ENCODE measurements at places on chromosomes 5 and 9.

GRCh38 chr9:87233899-87234455 is 263.7 kb upstream of the DAPK1 start:
- DNase-seq: no peak

- no peak for DNase-seq
These were observed 39.1 kb downstream of the POC5 start for GRCh38 chr5:75678155-75678554.

DNA sequence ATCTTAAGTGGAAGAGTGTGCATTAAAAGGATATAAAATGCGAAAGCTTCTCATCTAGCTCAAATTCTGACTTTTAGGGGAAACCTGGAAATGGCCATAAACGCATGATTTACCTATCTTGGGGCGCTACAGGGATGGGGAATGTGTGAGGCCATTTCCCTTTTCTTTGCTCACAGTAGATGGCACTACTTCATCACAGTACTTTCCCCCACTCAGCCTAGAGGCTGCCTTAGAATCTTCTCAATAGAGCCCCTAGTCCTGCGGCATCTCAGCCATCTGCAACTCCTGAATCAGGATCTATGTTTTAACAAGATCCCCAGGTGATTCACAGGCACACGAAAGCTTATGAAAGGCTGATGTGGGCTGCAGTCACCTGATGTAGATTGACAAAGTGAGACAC is 110.8 kb downstream of the LHFPL2 start:
- DNase-seq: no peak

- DNase-seq: no peak
These were observed 134.9 kb downstream of the GABBR2 start for GRCh38 chr9:98573749-98574278.

DNA sequence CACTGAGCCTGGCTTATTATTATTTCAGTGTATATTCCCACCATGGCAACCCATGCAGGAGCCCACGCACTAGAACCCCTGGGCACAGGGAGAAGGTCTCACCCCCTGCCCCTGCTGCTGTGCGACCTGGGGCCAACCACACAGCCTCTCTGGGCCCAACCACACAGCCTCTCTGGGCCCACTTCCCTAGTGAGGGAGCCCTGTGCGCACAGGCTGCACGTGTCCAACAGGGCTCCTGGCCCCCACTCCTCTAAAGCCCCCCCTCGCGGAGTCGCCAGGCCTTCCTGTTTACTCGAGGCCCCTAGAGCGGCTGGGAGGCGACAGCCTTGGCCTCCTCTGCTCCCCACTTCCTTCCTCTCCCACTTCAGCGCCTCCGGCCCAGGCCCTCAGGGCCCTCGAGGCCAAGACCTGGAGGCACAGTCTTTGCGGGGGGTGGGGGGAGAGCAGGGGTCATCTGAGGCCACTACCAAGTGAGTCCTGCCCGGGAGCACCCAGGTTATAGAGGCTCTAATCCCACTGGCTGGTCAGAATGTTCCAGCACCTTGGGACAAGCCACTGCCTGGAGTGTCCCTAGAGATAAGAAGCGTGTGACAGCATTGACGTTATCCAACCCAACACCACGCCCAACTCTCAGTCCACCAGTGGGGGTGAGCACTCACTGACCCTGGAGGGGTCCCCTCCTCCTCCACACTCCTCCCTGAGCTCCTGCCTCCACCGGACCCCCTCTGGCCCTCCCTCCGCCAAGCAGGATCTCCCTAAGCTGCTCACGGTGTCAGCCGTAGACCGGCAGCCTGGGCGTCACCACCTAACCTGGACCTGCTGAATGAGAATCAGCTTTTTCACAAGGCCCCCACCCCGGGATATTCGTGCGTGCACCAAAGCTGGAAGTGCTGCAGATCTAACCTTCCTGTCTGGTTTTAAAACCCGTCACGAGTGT is 7.9 kb upstream of the ENG start:
- peak; percentile 26 for DNase-seq

- no peak for DNase-seq
These were observed 230.9 kb downstream of the FAM114A2 start for GRCh38 chr5:153807801-153808200.

GRCh38 chr9:138014563-138014945 is 137.0 kb downstream of the CACNA1B start:
- DNase-seq: no peak
